IPS-NIHi11 (cell line): ENCODE measurements at places on chromosomes 7 and 10.
A peak's percentile ranks its signal among the peaks of the same experiment; 100 is the strongest.

DNA sequence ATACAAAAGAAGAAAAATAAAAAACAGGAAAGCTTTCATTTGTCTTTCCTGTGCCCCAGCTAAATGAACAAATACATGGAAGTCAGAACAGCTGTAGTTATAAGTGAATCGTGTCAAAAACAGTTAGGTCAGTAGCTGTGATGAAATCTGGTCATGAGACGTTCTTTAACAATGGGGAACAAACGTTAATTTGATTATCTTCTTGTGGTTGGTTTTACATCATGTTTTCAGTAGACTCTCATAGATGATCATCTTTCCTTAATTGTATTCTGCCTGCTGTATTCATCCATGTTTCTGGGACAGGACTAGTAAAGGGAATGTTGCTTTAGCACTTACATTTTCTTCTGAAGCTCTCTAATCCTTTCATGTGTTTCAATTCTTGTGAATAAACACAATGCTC lies 97.0 kb downstream of the PCLO start:
- no peak for DNase-seq

GRCh38 chr7:25117226-25118047 lies 7.6 kb downstream of the CYCS start:
- DNase-seq, result no peak

GRCh38 chr7:149071182-149071635 lies 19.3 kb downstream of the ZNF786 start:
- DNase-seq, result no peak

DNA sequence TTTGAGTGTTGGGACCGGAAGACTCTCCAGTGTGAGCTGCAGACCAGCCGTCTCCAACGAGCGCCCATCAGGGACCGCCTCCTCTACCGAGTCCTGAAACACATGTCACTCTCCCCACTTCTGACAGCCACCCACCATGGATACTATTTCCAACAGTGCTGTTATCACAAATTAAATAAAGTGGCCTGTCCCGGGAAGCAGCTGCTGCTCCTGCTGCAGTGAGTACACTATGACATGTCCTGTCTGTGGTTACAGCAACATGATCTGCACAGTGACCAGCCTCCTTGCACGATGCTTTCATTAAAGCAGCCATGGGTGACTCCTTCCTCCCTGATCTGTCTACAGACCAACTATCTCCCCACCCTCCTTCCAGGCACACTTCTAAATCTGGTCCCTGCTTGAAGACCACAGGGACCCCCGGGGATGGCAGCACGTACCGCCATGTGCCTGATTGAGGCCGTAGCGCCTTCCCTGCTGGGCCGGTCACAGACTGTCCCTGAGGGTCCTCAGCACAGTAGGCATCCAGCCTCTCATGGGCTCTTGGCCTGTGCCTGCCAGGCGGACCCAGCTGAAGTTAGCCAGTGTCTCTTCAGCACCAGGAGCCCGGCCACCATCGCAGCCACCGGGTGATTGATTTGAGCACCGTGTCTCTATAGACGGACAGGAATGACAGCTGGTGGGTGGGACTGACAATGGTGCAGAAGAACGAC lies 58.8 kb downstream of the TCERG1L start:
- no peak for DNase-seq

GRCh38 chr7:151575410-151575809 lies 55.7 kb upstream of the RHEB start:
- no peak for DNase-seq

DNA sequence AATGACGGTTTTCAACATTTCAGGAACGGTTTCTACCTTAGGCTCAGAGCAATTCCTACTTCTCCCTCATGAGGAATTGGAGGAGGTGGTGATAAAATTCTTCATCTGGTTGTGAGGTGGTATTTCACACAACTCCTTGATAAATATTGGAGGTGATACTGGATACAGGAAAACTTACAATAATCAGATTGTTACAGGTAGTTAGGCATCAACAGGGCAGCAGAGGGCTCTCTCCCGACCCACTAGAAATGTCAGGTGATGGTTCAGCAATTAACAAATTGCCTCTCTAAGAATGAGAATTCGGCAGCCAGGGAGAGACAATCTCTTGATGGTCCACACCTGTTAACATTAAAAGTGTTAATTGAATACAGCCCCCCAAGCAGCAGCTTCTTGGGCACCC lies 22.6 kb downstream of the ZNF786 start:
- DNase-seq, result no peak

DNA sequence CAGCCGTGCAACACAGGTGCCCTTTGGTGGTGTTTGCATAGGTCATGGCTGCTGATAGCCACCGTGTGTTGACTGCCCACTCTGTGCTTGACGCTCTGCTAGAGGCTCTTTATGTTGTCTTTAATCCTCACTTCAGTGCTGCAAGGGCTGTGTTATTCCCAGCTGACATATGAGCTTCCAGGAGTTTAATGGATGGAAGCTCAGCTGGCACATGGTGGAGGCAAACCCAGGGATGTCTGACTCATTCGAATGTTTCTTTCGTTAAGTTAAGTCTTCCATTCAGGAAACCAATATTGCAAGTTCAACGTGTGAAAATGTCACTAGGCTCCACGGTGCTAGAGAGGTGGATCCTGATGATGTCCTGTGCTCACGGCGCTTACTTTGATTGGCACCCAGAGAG lies 378.4 kb downstream of the DPP6 start:
- DNase-seq, result no peak

DNA sequence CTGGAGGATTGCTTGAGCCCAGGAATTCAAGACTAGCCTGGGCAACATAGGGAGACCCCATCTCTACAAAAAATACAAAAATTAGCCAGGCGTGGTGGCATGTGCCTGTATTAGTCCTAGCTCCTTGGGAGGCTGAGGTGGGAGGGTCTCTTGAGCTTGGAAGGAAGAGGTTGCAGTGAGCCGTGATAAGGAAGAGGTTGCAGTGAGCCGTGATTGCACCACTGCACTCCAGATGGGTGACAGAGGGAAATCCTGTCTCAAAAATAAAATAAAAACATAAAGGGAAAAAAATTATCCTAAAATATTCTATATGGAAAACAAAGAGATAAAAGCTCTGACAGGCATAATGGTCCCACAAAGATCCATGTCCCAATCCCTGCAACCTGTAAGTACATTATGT lies 87.9 kb upstream of the KAT6B start:
- DNase-seq, result no peak

GRCh38 chr7:88169717-88170320 lies 50.0 kb downstream of the SRI start:
- no peak for DNase-seq

- no peak for DNase-seq
Observed at GRCh38 chr10:121648059-121648458, 49.8 kb upstream of the FGFR2 start.

DNA sequence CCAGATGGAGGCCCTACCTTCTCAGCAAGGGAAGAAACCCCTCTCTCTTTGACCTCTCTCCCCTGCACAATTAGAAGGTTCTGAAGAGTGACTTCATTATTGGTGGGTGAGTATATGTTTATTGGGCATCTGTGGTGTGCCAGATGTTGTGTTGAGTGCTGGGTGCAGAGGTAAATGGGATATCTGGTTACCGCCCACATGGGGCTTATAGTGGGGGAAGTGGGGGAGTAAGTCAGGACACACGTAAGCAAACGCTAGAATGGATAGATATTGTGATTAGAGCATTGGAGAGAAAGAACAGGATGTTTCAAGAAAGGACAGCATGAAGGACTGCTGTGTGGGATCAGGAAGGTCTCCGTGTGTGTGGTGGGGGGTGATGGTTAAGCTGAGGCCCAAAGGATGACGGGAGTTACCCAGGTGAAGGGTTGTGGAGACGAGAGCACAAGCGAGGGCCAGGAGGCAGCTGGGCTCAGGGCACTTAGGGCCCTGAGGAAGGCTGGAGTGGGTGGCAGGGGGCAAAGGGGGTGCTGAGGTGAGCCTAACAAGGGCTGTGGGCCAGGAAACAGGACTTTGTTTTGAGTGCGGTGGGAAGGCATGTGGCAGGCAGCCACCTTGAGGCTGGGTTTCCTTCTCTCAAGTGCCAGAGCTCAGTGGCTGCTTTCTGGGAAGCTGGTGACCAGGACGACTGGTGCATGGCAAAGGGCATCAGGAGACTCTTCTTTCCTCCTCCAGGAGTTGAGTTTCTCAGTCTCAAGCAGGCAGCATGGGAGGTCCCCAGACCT lies 299.9 kb downstream of the RPS24 start:
- no peak for DNase-seq

- no peak for DNase-seq
Observed at GRCh38 chr7:1232103-1232466, 587 bp upstream of the UNCX start.

- DNase-seq, result no peak
Observed at GRCh38 chr10:82982110-82982608, 1107.2 kb downstream of the NRG3 start.

- DNase-seq, result no peak
Observed at GRCh38 chr10:51653025-51653424, 46.4 kb downstream of the CSTF2T start.

DNA sequence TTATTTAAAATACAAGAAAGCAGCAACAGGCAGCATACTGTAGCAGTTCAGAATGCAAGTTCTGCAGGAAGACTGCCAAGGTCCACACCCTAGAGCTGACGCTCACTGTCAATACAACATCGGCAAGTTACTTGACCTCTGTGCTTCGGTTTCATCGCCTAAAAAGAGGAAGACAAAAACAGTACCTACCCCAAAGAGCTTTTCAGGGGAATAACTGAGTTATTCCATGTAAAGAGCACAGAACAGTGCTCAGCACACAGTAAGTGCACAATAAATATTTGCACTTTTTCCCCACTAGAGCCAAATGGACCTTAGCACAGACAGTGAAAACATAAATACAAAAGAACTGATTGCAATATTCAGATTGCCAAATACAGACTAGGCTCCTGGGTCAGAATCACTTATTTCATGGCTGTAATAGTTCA lies 88.6 kb downstream of the USP6NL start:
- DNase-seq, result no peak

DNA sequence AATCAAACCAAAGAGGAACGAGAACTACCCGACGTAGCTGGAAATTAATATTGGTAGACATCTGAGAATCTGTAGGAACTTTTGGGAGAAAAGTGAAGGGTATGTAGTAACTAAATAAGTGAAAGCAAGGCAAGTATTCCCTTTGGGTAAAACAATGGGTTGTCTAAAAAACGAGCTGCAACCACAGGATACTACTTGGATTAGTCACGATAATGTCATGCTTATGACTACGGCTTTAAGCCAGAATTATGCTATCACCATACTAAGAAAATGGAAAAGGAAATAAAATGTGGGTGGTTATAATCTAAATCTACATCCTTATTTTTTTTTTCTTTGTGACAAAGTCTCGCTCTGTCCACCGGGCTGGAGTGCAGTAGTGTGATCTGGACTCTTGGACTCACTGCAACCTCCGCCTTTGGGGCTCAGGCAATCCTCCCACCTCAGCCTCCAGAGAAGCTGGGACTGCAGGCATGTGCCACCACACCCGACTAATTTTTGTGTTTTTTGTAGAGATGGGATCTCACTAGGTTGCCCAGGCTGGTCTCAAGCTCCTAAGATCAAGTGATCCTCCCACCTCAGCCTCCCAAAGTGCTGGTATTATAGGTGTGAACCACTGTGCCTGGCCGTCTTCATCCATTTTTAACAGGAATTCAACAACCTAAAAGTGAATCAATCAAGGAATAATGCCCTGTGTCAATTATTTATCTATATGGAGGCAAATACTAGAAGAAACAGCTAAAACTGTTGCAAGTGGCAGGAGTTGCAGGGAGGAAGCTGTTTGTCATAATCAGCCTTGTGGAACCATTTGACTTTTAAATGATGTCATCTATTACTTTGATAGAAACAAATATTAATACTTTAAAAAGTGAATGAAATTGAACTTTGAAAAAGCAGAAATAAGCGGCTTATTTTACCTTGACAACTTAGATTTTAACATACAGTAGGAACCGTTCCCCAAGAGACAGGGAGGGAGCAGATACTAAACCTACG lies 189.3 kb downstream of the PRPF18 start:
- no peak for DNase-seq

GRCh38 chr10:81027223-81027622 lies 489.5 kb downstream of the SH2D4B start:
- DNase-seq, result no peak

- DNase-seq, result no peak
Observed at GRCh38 chr10:103067956-103068355, 125.1 kb downstream of the NT5C2 start.

GRCh38 chr10:95651346-95652060 lies 5.0 kb downstream of the ALDH18A1 start:
- no peak for DNase-seq

GRCh38 chr10:111543854-111544253 lies 467.0 kb downstream of the ADRA2A start:
- DNase-seq, result no peak

DNA sequence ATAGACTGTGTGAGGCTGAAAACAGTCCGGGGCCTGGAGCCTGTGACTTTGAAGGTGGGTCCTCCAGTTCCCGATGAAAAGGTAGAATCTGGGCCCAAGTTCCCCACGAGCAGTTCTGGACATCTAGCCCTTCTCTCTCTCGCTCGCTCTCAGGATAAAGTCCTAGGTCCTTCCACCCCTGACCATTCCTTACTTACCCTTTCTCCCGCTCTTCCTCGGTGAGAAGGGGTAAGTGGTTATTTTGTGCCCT lies 713 bp downstream of the IMMP2L start:
- DNase-seq, result no peak

DNA sequence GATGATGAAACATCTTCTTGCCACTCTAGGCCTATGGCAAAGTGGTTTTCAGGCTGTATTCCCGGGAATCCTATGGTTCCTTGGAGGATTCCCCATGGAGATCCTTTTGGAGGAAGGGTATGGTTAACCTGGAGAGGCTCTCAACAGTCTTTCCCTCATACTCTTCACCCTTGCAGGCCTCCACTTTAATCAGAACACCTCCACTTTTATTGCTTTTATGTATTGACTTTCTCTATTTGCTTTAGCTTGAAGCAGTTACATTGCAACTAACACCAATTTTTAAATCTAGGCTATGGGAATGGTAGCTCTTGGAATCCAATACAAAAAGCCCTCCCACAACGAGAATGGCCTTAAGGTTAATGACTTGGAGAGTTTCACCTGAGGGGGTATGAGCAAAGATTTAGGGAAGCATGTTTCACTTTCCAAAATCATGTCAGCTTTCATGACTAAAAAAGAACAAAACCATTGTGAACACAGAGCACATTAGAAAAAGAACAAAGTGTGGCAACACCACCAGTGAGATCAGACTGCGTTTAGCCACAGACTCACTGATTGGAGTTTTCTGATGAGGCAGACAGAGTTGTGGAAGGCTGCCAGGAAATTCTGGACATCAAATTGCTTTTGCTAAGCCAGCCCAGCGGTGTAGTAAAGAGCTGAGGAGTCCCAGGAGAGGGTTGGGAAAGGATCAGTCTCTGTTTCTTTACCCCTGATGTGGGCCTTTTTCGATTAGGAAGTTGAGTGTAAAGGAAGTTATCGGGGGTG lies 130.4 kb upstream of the BMPER start:
- no peak for DNase-seq

GRCh38 chr7:27064661-27065060 lies 31.1 kb downstream of the HOXA1 start:
- no peak for DNase-seq

GRCh38 chr7:106021151-106022067 lies 58.3 kb downstream of the CDHR3 start:
- DNase-seq, result peak; percentile 46
